Adrenal gland (tissue), 19 donors: ENCODE measurements at places on chromosomes 16 and 17.
A peak's percentile ranks its signal among the peaks of the same experiment; 100 is the strongest.

DNA sequence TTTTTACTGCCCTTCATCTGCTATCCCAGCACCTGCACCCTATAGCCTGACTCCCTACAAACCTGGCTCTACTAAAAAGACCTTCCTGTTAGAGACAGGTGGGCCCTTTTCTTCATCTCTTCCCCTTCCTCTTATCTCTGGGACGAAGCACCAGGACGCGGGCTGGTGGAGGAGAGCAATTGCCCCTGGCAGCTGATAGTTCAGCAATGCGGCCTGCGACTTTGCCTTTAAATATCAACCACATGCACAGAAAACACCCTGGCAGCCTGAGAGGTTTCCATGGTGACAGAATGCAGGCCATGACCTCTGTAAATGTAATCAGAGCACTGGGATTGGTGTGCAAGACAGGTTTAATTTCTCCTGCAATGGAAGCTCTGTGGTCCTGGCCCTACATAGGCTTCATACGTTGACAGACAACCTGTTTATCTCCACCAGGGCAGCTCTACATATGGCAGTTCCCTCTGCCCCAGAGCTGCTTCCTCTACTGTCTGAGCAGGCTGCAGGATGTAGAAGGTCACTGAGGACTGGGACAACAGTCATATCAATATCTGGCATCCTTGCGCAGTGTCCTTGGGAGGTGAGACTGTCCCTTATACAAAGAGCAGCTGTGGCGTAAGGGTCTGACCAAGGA is 10.0 kb upstream of the SKAP1 start:
- DNase-seq: peak; percentile 64

DNA sequence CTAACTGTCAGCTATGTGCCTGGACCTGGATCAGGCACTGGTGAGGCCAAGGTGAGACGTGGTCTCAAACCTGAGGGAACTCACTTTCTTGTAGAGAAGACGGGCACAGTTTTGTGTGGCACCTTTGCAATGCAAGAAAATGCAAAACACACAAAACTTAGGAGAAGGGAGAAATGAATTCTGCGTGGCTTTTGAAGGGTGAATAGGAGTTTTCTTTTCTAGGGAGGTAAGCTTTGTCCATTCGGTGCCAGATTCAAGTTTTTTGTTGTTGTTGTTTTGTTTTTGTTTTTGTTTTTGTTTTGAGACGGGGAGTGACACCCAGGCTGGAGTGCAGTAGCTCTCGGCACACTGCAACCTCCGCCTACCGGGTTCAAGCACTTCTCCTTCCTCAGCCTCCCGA is 1.4 kb downstream of the TOM1L1 start:
- no peak for DNase-seq

- DNase-seq: no peak
Observed at GRCh38 chr16:84673203-84673535, 24.9 kb downstream of the KLHL36 start.

DNA sequence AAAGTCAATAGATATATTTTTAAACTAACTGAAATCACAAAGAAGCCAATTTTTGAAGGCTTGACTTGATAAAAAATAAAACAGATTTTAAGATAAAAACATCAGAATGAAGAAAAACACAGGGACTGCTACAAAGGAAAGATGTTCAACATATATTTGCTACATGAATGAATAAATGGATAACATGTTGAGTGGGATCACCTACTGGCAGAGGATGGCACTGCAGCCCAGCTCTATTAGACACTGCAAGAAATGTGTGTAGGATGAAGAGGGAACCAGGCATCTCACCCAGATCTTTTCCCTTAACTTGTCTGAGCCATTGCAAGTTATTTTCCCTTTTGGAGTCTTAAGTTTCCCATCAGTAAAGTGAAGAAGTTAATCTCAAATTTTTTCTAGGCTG is 4.2 kb downstream of the AIPL1 start:
- DNase-seq: no peak
